Activated CD8-positive, alpha-beta T cell treated with anti-CD3 and anti-CD28 coated beads, Interleukin-2, amount 10 ng/mL, durations not matched to agents 7 days and 5 days (primary cell): ENCODE measurements at places on chromosomes 12 and 14. TPM values are rescaled to one million over a fixed set of nuclear protein-coding genes. Genes with fewer than 3 reads are reported as not detected.

Gene ACOT4
- total RNA-seq = 1.2 TPM

Gene HOXC5
- not detected for total RNA-seq

Gene PLBD1
- not detected for total RNA-seq

Gene NDRG2
- 6.2 TPM for total RNA-seq

- H3K27me3 ChIP-seq = peaks cover 5% of the 10 kb centered on the region
- peak overlapping the region; percentile 91 for H3K4me3 ChIP-seq
Observed at GRCh38 chr12:57112492-57113294, 1.5 kb upstream of the STAT6 start.

DNA sequence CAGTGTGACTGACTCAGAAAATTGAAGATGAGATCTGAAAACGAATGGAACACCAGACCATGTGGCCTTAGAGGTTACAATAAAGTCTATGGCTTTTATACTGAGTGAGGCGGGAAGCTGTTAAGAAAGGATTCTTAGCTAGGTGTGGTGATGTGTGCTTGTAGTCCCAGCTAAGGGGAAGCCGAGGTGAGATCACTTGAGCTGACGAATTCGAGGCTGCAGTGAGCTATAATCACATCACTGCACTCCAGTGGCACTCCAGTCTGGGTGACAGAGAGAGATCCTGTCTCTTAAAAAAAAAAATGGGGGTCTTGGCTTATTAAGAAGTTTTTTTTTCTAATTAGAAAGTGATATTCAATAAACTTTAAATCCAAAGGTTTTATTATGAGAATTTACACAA is 678.6 kb downstream of the TMTC2 start:
- no peaks in the 10 kb centered on the region for H3K4me1 ChIP-seq
- no peak overlapping the region for H3K27ac ChIP-seq
- H3K4me3 ChIP-seq = no peak overlapping the region

DNA sequence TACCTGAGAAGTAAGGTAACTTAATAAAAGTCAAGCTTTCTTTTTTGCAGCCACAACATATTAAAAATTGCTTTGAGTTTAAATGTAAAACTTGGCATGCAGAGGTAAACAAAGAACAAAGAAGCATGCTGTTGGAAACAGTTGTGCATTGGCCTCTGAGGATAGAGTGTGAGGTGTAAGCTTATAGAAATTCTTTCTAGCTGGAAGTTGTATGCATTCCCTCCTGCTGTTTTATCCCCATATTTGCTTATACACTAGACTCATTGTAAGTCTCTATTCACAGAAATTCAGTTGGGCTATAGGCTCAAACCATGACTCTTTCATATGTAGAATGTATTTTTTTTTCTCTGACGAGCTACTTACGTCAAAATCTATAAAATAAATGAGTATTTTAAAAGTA is 316.3 kb downstream of the SLC6A15 start:
- no peak overlapping the region for H3K4me3 ChIP-seq
- no peaks in the 10 kb centered on the region for H3K4me1 ChIP-seq
- no peak for DNase-seq

GRCh38 chr12:75308279-75308678 is 21.8 kb downstream of the CAPS2 start:
- H3K4me1 ChIP-seq = no peaks in the 10 kb centered on the region
- no peaks in the 10 kb centered on the region for H3K27me3 ChIP-seq
- H3K27ac ChIP-seq = no peak overlapping the region

- H3K4me1 ChIP-seq = peaks cover 12% of the 10 kb centered on the region
- no peak for DNase-seq
- no peak overlapping the region for H3K27ac ChIP-seq
- H3K4me3 ChIP-seq = no peak overlapping the region
- H3K36me3 ChIP-seq = no peaks in the 10 kb centered on the region
- no peaks in the 10 kb centered on the region for H3K27me3 ChIP-seq
Observed at GRCh38 chr12:89213139-89213538, 139.2 kb downstream of the DUSP6 start.

- peaks cover 10% of the 10 kb centered on the region for H3K4me1 ChIP-seq
- no peak overlapping the region for H3K27ac ChIP-seq
- H3K27me3 ChIP-seq = no peaks in the 10 kb centered on the region
- H3K4me3 ChIP-seq = no peak overlapping the region
Observed at GRCh38 chr12:112375105-112375504, 7.1 kb downstream of the HECTD4 start.

DNA sequence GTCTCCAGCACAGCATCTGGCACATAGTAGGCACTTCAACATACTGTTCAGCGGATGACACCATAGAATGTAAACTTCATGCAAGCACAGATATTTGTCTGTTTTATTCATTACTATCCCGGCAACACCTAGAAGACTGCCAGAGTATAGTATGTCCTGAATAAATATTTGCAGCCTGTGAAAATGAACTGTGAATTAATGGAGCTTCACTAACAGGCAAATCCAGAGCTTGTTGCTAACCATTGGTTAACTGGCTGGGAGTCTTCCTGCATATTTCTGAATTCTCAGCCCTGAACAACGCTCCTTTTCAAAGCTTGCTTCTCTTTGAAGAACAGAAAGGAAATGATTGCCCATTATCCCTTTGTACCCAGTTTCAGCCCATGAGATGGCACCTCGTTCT is 243.3 kb upstream of the CRY1 start:
- H3K36me3 ChIP-seq = peaks cover 47% of the 10 kb centered on the region
- no peak overlapping the region for H3K4me3 ChIP-seq
- H3K4me1 ChIP-seq = peaks cover 56% of the 10 kb centered on the region
- no peak overlapping the region for H3K27ac ChIP-seq
- no peak for DNase-seq

GRCh38 chr12:53476769-53477209 is 22.5 kb downstream of the MAP3K12 start:
- no peaks in the 10 kb centered on the region for H3K27me3 ChIP-seq
- no peak for DNase-seq
- H3K4me3 ChIP-seq = no peak overlapping the region
- H3K27ac ChIP-seq = peak overlapping the region; percentile 43
- H3K4me1 ChIP-seq = peaks cover 40% of the 10 kb centered on the region

DNA sequence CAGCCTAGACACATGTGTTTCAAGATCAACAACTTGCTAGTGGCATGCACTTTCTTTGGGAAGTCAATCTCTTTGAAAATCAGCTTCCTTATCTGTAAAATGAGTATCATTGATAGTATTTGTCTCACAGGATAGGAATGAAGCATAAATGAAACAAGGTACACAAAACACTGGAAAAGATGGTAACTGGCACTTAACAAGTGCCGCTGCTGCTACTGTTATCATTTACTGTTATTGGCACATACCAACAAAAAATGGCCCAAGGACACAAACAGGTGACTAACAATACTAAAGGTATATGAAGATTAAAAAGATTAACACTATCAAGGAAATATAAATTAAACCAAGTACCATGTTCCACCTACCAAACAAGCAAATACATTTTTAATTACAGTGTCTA is 20.9 kb downstream of the HNRNPC start:
- H3K36me3 ChIP-seq = peaks cover 71% of the 10 kb centered on the region
- no peak for DNase-seq
- H3K27ac ChIP-seq = no peak overlapping the region
- no peaks in the 10 kb centered on the region for H3K27me3 ChIP-seq
- peaks cover 46% of the 10 kb centered on the region for H3K4me1 ChIP-seq

DNA sequence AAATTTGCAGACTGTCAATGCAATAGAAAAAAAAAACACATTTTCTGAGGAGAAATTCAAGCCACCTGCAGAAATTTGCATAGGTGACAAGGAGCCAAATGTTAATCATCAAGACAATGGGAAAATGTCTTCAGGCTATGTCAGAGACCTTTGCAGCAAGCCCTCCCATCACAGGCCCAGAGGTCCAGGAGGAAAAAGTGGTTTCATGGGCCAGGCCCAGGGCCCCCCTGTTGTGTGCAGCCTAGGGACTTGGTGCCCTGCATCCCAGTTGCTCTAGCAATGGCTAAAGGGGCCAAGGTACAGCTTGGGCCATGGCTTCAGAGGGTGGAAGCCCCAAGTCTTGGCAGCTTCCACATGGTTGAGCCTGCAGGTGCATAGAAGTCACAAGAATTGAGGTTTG is 60.6 kb downstream of the TC2N start:
- no peak overlapping the region for H3K27ac ChIP-seq
- DNase-seq = no peak
- peaks cover 70% of the 10 kb centered on the region for H3K36me3 ChIP-seq

DNA sequence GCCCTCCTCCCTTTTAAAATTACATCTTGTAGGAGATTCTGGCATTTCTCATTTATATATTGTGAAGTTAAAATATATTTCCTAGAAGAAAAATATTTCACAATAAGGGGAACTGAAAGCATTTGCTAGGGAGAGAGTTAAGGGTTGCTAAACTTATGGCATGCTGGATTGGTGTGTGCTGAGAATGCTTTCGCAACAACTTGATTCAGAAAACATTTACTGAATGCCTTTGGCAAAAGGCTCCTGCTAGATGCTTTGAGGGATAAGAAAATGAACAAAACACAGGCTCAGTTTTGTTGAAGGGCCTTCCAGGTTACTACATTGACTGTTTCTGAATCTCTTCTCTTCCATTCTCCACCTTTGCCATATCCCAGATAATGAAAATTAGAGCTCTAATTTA is 67.5 kb downstream of the DIP2B start:
- H3K4me1 ChIP-seq = peaks cover 6% of the 10 kb centered on the region
- H3K27me3 ChIP-seq = no peaks in the 10 kb centered on the region
- no peaks in the 10 kb centered on the region for H3K36me3 ChIP-seq
- H3K4me3 ChIP-seq = no peak overlapping the region

- peaks cover 6% of the 10 kb centered on the region for H3K4me1 ChIP-seq
- H3K27ac ChIP-seq = no peak overlapping the region
- no peak overlapping the region for H3K4me3 ChIP-seq
- H3K36me3 ChIP-seq = peaks cover 11% of the 10 kb centered on the region
- no peak for DNase-seq
Observed at GRCh38 chr12:116201908-116202307, 75.6 kb downstream of the MED13L start.

DNA sequence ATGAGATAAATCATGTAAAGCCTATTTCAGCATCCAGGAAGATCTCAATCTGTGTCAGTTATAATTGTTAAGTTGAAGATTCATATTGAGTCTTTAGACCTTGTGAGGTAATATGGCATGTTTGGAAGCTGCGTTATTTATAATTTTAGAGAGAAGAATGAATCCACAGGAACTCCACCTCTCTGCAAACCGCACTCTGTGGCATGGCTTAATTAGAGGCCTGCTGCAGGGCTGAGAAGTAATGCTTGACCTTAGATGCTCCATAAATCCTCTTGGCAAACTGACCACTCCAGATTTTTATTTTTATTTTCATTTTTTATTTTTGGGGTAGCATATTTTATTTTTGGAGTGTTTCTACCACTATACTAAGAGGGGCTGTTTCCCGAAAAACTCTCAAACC is 28.8 kb downstream of the BCAT1 start:
- H3K27me3 ChIP-seq = no peaks in the 10 kb centered on the region
- no peak overlapping the region for H3K27ac ChIP-seq
- peaks cover 2% of the 10 kb centered on the region for H3K36me3 ChIP-seq

DNA sequence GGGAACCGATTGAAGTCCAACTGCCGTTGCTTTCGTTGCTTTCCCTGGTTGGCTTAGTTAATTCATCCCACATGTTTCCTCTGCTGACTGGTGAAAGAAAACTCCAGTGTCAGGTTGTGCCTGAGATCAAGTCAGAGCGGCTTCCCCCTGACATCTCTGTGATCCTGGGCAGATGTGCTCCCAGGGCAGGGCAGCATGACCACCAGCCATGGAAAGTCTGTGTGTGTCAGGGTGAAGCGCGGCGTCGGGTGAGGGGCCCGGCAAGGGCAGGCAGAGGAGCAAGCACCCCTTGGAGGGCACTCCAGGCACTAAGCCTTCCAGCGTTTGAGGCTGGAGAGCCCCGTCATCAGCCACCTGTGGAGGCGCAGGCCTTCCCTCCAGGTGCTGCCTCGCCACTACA is 54.5 kb upstream of the IGF1 start:
- H3K4me1 ChIP-seq = no peaks in the 10 kb centered on the region
- no peak overlapping the region for H3K27ac ChIP-seq
- H3K27me3 ChIP-seq = peaks cover 6% of the 10 kb centered on the region
- H3K36me3 ChIP-seq = no peaks in the 10 kb centered on the region
- H3K4me3 ChIP-seq = no peak overlapping the region

GRCh38 chr12:121366063-121366459 is 13.8 kb upstream of the ANAPC5 start:
- H3K36me3 ChIP-seq = no peaks in the 10 kb centered on the region
- peaks cover 8% of the 10 kb centered on the region for H3K4me1 ChIP-seq
- H3K27me3 ChIP-seq = peaks cover 21% of the 10 kb centered on the region
- H3K27ac ChIP-seq = no peak overlapping the region

GRCh38 chr14:102781063-102781462 is 3.8 kb downstream of the TRAF3 start:
- no peaks in the 10 kb centered on the region for H3K27me3 ChIP-seq
- no peak for DNase-seq
- peaks cover 48% of the 10 kb centered on the region for H3K4me1 ChIP-seq
- no peak overlapping the region for H3K27ac ChIP-seq
- peaks cover 21% of the 10 kb centered on the region for H3K36me3 ChIP-seq
- H3K4me3 ChIP-seq = no peak overlapping the region

DNA sequence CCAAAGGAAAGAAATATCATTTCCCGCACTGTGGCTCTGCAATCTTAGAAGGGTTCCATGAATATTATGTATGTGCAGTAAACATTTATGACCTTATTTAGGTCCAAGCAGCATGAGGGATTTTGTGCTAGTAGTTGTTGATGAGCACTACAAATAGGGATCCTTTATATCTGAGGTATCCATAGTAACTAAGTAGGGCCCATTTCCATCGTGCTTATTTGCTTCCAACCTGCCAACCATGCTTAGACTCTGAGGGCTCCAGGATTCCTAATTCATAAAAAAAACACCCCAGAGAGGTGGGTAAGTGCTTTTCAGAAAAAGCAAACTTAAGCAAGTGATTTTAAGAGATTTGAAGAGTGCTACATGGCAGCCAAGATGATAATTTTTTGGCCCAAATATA is 39.7 kb downstream of the HMGA2 start:
- H3K27me3 ChIP-seq = peaks cover 3% of the 10 kb centered on the region
- H3K4me3 ChIP-seq = no peak overlapping the region
- H3K4me1 ChIP-seq = no peaks in the 10 kb centered on the region
- no peak for DNase-seq
- H3K27ac ChIP-seq = no peak overlapping the region

GRCh38 chr12:110287986-110288385 is 6.9 kb downstream of the ATP2A2 start:
- DNase-seq = no peak
- H3K27me3 ChIP-seq = no peaks in the 10 kb centered on the region
- peaks cover 58% of the 10 kb centered on the region for H3K4me1 ChIP-seq
- peaks cover 79% of the 10 kb centered on the region for H3K36me3 ChIP-seq
- H3K4me3 ChIP-seq = no peak overlapping the region
